Stimulated activated CD4-positive, alpha-beta T cell treated with anti-CD3 and anti-CD28 coated beads, Interleukin-4, amount 100 ng/mL, for 4 hours (primary cell): ENCODE measurements at places on chromosomes 6 and 20.

- no peak for DNase-seq
Observed at GRCh38 chr20:46920114-46920513, 25.5 kb downstream of the EYA2 start.

- DNase-seq = no peak
Observed at GRCh38 chr6:118968416-118968815, 33.5 kb upstream of the MCM9 start.

DNA sequence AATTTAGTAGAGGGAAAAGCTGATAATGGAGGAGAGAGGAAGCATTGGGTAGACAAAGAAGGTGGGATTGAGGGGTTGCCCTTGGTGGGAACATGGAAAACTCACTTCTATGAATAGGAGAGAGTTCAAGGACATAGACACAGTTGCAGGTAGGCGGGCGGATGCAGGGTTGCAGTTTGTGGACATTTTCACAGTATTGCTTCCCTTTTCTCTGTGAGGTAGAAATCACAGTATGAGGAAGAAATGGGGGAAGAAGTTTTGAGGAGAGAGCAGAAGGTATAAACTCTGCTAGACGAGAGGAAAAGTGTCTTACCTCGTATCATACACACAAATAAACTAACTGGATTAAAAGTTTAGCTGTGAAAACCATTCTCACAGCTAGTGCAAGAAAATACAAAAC, 200.7 kb upstream of the ECI2 start:
- DNase-seq = no peak

DNA sequence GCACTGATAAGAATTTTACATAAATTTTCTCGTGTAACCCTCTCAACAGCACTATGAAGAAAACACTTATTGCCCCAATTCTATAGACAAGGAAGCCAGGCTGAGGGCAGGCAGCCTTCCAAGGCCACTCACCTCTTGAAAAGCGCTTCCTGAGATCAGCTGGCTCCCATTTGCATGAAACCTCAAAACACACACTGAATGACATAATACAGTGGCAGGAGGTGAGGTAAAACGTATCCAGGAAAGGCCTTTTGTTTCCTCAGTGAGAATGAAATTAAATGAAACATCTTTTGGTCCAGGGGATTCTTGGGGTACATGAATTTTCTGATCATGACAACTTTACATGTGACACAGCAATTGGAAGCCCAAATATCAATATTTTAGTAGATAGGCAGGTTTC, 112.5 kb downstream of the WDR27 start:
- no peak for DNase-seq

DNA sequence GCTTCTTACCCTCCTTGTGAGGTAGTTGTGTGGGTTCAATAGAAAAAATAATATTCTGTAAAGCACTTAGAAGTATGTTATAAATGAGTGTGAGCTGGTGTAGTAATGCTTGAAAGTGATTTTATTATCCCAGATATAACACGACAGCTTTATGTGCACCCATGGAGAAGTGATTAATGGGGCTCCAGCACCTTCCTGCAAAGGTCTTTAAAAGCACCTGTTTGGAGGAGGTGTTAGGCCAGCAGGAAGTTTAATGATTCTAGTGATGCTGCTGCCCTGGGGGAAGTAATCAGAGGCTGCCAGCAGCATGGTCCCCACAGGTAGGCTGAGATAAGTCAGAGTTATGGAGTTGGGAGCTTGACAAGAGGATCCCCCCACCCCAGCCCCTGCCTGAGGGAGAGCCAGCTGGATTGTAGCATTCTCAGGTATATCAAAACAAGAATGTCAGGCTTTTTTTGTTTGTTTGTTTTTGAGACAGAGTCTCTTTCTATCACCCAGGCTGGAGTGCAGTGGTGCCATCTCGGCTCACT, 166.3 kb downstream of the PHACTR1 start:
- DNase-seq = no peak

- DNase-seq = peak; percentile 73
Observed at GRCh38 chr20:41003143-41003935, 25.3 kb upstream of the TOP1 start.

GRCh38 chr6:53814353-53814752, 19.5 kb downstream of the LRRC1 start:
- no peak for DNase-seq

DNA sequence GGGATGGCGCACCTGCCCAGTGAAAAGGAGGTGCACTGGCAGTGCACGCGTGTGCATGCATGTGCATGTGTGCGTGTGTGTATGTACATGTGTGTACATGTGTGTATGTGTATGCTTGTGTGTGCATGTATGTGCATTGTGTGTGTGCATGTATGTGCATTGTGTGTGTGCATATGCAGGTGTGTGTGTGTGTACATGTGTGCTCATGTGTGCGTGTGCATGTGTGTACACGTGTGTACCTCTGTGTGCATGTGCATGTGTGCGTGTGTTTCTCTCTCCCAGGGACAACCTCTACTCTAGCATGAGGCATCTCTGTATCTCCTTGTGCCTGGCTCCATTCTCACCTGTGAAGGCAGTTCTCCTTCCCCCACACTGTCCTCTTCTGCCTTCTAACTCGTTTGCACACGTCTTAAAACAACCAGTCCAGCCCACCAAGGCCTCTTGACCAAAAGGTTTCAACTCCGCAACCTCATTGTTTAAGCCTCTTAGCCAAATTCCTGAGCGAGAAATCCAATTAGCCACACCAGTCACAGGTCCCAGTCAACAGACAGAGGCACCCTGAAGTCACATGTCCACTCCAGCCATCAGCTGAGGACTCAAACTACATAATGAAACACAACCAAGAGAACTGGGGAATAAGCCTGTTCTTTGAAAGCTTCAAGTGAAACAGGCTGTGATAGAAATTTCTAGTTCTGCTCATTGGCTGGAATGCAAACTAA, 103.5 kb upstream of the PTPRT start:
- DNase-seq = no peak

- DNase-seq = no peak
Observed at GRCh38 chr6:94955156-94955555, 622.2 kb upstream of the MANEA start.

- DNase-seq = no peak
Observed at GRCh38 chr6:16257999-16258708, 19.8 kb downstream of the GMPR start.

DNA sequence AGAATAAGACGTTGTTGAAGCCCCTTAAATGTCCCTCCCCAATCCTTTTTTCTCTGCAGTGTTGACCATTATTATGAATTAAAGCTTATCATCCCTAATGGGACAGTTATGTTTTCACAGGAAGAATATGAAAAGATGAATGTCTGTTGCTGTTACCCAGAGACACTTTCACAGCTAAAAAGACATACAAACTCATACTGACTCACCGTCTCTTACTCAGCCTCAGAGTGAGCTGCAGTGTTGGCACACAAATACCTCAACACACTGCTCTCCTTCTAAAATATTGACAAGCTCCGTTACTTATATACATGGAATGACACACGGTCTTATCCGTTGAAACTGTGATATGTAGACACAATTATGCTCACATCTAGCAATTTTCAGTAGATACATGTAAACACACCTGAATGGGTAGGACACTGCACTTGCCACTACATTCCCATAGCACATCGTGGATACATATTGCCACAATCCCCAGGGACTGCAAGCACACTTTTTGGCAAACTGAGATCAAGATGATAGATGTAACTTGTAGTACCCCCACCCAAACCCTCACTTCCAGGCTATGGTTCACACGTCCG, 9.6 kb upstream of the SAPCD1 start:
- no peak for DNase-seq

DNA sequence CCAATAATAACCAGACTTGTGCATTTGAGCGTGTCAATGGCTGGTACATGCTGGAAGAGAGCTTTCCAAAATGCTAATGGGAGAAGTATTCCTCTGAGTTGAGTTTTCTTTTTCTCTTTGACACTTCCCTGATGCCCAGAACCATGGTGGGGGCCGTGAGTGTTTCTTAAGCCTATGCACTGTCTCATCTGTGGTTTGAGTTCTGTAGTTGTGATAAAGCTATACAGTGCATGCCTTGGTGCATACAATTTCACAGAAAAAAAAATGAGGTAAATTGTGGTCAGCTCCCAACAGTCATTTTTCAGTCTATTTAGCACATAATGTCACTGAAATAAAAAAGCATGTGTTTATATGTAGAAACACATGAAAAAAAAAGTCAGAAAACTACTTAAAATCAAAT, 204.8 kb downstream of the HDGFL1 start:
- DNase-seq = no peak

GRCh38 chr20:41086402-41087324, 50.7 kb upstream of the PLCG1 start:
- no peak for DNase-seq

DNA sequence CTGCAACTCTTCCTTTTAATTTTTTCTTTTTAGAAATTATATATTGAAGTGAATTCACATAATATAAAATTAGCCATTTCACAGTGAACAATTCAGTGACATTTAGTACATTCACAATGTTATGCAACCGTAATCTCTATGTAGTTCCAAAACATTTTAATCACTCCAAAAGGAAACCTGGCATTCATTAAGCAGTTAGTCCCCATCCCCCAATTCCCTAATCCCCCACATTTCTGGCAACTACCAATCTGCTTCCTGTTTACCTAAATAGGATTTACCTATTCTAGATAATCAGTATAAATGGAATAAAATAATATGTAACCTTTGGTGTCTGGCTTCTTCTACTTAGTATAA, 8.5 kb upstream of the DDX27 start:
- DNase-seq = no peak

GRCh38 chr6:15526212-15526701, 136.6 kb downstream of the DTNBP1 start:
- DNase-seq = no peak

DNA sequence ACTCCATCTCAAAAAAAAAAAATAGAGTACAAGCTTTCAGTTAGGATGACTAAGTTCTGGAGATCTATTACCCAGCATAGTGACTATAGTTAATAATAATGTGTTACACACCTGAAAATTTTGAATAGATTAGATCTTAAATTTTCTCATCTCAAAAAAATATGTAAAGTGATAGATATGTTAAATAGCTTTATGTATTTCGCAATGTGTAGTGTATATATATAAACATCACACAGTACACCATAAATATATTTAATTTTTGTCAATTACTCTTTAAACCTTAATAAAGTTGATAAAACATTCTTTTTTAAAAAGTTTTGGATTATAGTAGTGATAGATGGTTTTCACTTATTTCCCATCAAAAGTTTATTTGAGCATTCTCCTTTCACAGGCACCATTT, 25.6 kb upstream of the LOC128125822 start:
- no peak for DNase-seq

DNA sequence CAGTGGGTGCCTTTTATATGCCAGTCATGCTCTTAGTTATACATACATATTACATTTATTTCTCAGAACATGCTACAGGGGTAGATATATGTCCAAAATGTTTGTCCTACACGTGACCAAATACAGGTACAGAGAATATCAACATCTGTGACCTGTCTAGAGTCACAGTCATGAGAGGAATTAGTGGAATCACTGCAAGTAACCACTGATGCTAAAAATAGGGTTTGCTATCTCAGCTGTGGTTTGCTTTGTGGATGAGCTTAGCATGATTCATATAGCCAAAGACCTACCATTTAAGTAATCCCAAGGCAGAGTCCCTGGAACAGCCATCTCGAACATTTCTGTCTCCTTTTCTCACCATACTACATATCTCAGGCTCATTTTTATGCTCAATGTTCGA, 32.3 kb downstream of the GSTA3 start:
- no peak for DNase-seq

GRCh38 chr20:48149902-48150301, 364.6 kb upstream of the SULF2 start:
- no peak for DNase-seq

DNA sequence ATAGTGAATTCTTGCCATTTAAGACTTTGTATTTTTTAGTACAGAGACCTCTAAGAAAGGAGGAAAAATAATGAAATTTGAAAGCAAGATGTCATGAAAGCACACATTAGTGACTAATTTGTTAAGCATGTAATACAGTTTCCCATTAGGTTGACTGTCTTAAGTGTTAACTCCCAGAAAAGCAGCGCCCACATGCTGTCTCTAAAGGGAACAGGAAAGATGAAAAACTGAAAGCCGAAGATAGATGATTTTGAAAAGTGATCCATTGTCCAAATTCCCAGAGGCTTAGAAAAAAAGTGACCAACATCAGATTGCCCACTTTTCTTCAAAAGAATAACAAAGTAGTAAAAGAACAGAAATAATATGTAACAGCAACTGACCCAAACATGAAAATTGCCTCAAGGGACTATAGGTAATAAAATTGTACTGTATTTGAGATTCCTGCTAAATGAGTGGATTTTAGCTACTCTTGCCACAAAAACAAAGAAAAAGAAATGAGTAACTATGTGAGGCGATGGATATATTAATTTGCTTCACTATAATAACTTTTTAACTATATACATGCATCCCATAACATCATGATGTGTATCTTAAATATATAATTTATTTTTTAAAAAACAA, 83.2 kb upstream of the OGFRL1 start:
- DNase-seq = no peak

- no peak for DNase-seq
Observed at GRCh38 chr6:106630366-106630765, 988 bp downstream of the QRSL1 start.

DNA sequence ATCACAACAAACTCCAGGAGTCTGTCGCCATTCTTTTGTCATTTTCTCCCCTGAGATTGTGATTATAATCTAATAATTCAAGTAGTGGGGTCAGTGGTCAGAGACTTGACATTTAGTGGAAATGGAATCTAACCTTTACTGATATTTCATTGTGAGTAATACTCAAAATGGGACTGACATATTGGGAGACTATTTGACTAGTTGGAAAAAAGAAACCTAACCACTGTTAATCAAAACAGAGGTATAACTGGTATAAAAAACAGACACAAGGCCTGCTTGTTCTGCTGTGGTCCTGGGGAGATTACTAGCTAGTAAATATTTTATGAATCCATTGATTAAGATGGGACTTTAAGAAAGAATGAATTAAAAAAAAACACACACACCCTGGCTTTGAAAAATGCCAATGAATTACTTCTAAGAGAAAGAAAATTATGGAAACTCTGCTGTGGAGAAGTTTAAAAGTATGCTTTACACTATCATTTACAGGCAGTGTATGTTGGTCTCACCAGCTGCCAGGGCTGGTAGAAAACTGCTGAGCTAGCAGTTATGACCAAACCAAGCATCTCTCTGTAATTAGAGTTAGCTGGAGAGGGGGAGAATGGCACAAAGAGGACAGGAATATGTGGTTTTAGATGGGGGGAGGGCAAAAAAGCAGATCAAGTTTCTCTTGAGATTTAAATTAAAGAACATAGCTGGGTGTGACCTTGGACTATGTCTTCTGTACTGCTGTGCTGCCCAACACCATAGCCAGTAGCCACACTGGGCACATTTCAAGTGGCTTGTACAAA, 103.7 kb downstream of the FYN start:
- DNase-seq = no peak

GRCh38 chr20:4929686-4930397, 71.5 kb downstream of the SLC23A2 start:
- no peak for DNase-seq
